ENCODE measurements at places on chromosomes 12 and 14.

DNA sequence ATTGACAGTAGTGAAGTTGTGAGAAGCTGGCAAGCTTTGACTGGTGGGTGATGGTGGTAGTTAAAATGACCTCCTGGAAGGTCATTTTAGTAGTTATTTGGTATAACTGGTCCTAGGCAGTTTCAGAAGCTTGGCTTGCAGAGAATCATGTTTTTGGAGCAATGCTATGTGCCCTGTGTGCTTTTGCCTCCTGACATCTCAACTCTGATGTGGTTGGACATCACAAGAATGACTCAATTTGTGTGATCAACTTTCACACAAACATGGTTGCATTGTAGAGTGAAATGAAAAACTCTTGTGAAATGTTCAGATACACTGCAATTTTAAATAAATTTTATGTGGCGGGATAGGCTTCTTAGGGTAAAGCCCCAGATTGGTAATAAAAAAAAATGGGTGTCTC lies 8.3 kb upstream of the ABCD2 start:
- DNase-seq, result no peak

- DNase-seq, result no peak
Measured at GRCh38 chr14:101358320-101359125, 202.8 kb upstream of the DIO3 start.

DNA sequence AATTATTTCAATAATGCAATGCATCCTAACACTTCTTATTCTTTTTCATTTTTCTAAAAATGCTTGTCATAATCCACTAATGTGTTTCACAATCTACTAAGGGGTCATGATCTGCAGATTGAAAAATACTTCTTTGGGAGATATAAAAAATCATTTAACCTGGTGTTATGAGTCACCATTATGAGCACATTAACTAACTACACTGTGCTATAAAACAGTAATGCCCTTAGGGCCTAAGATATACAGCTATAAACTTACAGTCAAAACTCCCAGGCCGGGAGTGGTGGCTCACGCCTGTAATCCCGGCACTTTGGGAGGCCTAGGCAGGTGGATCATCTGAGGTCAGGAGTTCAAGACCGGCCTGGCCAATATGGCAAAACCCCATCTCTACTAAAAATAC lies 14.2 kb downstream of the ATXN2 start:
- DNase-seq, result no peak

DNA sequence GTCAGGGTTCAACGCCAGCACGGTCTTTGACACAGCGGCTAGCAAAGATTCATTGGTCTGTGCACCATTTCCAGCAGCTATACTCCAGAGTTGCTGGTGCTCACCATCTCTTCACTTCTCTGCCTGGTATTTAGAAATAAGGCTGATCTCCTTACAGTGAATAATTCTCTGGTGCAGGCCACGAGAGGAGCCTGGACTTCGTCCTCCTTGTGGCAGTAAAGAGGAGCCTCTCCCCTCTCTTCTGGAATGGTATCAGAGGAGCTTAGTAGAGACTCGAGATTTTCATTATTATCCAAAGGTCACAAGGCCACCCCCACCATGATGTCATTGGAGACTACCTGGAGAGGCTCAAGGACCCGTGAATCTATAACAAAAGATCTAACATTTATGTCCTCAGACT lies 30.8 kb upstream of the BCL2L14 start:
- no peak for DNase-seq

- no peak for DNase-seq
Measured at GRCh38 chr12:24661657-24662096, 287.2 kb downstream of the BCAT1 start.

GRCh38 chr12:6923851-6924250 lies 3.9 kb upstream of the ATN1 start:
- no peak for DNase-seq

- DNase-seq, result no peak
Measured at GRCh38 chr12:1716911-1717310, 26.0 kb downstream of the ADIPOR2 start.

DNA sequence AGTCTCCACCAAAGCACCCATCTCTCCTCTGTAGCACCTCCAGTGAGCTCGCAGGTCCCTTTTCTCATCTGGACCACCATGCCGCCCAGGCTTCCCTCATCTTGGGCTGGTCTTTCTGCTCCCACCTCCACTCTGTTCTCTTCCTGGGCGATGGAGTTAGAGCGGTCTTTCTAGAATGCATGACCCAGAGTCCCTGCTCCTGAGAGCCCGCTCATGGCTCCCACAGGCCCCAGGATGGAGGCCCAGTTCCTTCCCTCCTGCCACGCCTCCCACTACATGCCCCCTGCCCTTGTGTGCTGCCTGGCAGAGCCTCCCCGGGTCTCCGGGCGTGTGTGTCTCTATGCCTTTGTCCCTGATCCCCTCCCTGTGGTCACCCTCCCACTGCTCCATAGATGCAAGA lies 100.7 kb upstream of the RTL1 start:
- no peak for DNase-seq

- no peak for DNase-seq
Measured at GRCh38 chr12:97567619-97568110, 105.1 kb downstream of the RMST start.

DNA sequence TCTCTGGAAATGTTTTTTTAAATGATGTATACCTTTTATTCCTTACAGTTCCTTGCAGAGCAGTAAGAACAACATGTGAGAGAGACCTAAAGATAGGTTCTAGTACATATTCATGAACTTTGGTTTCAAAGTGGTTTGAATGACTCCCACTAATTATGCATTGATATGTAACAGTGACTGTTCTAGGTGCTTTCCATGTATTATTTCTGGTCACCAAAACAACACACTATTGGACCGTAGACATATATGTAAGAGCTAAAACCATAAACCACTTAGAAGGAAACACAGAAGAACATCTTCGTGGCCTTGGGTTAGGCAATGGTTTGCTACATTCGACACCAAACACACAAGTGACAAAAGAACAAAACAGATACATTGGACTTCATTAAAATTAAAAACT lies 37.9 kb downstream of the SOX5 start:
- no peak for DNase-seq

- no peak for DNase-seq
Measured at GRCh38 chr12:115183752-115184151, 499.8 kb upstream of the TBX3 start.

DNA sequence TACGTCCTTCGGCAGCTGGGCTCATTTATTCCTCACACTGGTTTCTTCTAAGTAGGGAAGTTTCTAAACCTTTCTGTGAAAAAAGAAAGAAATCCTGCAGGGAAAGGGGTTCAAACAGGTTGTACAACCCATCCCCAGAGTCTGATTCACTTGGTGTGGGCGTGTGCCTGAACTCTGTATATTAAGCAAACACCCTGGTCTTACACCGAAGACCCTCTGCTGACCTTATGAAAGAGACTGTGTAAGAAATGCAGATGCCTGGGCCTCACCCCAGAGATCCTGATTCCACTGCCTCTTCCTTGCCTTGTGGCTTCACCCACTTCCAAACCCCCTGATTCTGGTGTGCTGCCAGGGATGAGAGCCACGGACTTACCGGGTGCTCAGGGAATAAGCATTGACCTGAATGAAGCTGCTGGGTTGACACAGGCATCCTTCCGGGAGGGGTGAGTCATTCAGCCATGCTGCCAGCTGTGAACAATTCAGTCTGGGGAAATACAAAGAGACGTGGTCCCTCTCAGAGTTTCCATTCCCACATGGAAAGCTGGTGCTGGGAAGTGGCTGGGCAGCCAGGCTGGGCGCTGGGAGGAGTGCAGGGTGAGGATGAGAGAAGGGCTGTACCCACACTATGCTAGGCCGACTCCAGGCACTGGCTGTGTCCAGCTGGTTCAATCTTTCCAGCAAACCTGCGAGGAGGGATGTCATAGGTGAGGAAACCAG lies 26.5 kb upstream of the ACTN1 start:
- DNase-seq, result no peak

GRCh38 chr12:27592548-27592947 lies 68.5 kb downstream of the PPFIBP1 start:
- no peak for DNase-seq

- DNase-seq, result peak; percentile 42
Measured at GRCh38 chr14:97185186-97185585, 388.0 kb downstream of the VRK1 start.

DNA sequence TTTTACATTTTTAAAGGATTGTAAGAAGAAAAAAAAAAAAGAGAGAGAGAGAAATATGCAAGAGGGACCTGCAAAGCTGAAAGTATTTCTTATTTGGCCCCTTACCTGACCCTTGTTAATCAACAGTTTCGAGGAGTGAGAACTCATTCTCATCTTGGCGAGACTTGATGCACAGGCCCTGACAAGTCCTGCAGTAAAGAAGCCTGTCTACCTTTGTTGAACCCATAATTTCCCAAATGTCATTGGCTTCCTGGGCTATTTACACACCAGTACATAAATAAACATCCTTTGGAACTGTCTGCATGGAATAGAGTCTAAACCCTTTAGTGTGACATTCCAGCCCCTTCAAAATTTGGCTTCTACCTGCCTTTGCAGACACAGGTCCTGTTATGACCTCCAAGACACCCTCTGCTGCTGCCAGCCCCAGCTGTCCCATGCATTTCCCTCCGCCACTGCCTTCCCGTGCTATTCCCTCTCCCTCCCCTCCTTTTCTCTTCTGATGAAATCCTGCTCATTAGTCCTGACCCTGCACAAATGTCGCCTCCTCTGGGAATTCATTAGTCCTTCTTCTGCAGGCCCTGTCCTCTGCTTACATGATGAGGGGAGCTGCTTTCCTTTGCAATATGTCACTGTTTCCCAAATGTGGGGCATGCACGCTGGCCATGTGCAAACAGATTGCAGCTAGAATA lies 35.1 kb downstream of the MYL2 start:
- no peak for DNase-seq

GRCh38 chr12:56411781-56412639 lies 37.2 kb downstream of the TIMELESS start:
- no peak for DNase-seq

- peak; percentile 80 for DNase-seq
Measured at GRCh38 chr14:20327005-20327869, 5.8 kb downstream of the CCNB1IP1 start.

DNA sequence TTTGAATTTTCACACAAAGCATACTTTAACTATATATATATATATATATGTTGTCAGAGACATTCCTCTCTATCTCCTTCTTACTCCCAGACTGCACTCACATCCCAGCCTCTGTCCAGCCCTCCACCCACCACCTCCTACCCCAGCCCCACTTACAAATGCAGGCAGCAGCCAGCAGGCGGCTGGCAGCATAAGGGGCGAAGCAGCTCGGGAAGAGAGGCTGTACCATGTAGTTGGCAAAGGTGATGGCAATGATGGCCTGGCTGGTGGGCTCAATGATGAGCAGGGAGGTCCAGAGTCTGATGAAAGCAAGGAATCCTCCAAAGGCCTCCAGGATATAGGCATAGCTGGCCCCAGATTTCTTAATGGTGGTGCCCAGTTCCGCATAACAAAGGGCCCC lies 2.5 kb downstream of the SLC7A7 start:
- DNase-seq, result no peak

GRCh38 chr12:91636721-91637120 lies 454.1 kb upstream of the DCN start:
- no peak for DNase-seq

GRCh38 chr12:6198985-6199530 lies 1.1 kb upstream of the CD9 start:
- no peak for DNase-seq

Measured in CD4-positive, alpha-beta T cell treated with Interleukin-21 for 1 hour (primary cell).